RPMI7951 (cell line): ENCODE measurements at places on chromosomes 2 and 18. TPM values are rescaled to one million over a fixed set of nuclear protein-coding genes. Genes with fewer than 3 reads are reported as not detected.
A peak's percentile ranks its signal among the peaks of the same experiment; 100 is the strongest.

Gene GALNT13
- not detected in 2 replicates for total RNA-seq

DNA sequence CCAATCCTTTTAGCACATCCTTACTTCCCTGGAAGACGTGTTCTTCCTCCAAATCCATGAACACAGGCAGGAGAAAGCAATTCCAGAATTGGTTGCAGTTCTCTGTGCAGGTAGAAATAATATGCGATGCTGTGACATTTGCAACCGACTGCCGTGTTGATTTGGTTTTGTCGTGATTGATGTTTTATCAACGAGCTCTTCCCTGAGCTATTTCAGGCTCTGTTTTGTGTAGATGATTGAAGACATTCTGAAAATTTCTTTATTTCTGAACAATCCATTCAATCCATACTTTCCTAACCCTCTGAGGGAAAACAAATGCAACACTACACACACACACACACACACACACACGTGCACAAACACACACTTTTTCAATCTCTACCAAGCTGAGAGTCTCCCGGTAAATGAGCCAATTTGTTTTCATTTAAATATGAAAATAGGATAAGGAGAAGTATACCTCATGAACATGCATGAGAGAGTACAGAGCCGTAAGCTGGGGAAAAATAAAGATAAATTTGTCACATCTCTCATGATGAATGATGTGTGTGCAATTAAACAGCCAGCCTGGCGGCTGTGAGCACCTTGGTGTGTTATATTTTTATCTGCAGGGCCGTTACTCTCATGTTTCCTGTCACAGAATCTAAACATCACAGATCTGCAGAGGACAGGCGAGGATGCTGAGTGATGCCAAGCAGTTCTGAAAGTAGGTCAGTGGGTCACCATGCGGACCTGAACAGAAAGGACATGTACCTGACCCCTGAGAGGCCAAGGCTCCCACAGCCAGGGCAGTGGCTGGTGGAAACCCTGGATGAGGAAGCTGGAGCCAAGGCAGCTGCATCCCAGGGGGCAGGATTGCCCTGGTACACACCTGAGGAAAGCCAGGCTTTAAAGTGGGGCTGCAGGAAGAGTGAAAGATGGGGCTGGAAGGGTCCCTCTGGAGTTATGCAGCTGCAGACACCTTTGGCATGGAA lies 64.8 kb downstream of the PDCL3 start:
- no peak for DNase-seq

DNA sequence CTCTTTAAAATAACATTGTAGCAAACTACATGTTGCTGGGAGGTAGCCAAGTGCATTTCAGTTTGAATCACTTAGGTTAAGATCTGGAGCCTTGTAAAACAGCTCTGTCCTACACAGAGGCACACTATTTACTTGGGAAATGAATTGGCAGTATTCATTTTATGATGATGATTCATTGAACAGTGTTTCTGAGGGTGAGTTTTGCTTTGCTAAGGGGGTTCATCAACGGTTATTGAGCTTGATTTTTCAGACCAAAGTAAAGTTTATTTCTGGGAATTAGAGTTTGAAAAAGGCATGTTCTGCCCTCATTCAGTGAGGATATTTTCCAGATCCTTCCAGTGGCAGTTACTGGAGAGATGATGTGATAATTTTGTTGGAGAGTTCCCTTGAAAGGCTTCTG lies 55.6 kb downstream of the CCDC85A start:
- DNase-seq, result peak; percentile 3

Gene RAB27B
- total RNA-seq, result 7.0 and 8.8 TPM in 2 replicates

- DNase-seq, result peak; percentile 97
These were observed 51.0 kb downstream of the MOGAT1 start for GRCh38 chr2:222722327-222722946.
